Karpas-422 (cell line): ENCODE measurements at places on chromosomes 4 and X.

DNA sequence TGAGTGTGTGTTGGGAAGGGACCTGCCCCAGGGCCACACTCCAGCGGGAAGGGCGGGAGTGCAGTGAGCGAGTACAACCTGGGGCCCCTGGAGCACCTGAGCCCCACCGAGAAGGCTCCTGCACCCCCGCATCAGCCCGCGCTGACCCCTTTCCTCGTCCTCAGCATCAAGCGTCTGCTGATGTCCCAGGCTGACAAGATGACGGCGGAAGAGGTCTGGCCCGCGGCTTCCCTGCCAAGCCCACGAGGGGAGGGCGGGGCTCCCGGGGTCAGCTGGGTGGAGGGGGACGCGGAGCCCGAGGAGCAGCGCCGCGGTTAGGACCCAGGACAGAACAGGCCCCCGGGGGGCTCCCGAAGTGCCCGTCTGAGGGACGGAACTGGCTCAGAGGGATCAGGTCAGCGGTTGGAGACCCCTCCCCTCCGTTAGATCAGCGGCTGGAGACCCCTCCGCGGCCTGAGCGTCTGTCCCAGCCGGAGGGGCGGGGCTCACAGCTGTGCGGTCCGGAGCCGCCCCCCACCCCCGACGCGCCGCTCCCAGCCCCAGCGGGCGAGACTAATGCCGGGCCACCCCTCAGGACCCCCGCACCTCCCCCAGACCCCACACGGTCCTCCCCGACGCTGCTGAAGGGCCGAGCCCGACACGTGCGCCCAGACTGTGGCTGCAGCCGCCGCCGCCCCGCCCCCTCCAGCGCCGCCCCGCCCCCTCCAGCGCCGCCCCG, 6.7 kb downstream of the MYL5 start:
- peak; percentile 54 for DNase-seq

- DNase-seq: no peak
Measured at GRCh38 chr4:138579146-138579545, 337.0 kb upstream of the SLC7A11 start.

DNA sequence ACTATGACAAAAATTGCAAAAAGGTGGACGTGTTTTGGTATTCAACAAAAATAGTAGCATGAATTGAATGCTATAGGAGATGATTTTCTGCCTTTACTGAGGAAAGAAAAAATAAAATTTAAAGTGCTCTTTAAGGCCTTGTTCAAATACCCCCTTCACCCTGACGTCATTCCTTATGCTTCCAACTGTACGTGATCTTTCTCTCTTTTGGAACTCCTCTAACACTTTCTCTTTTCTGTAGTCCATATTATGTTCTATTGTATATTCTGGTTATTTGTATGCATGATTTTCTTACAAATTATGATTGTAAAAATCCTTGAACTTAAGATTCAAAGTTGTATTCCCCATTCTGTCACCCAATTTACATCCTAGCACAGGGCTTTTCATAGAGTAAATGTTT, 100.5 kb downstream of the POU4F2 start:
- no peak for DNase-seq

- no peak for DNase-seq
Measured at GRCh38 chr4:158811216-158811540, 42.4 kb downstream of the FNIP2 start.

- no peak for DNase-seq
Measured at GRCh38 chr4:41160012-41160789, 54.1 kb downstream of the APBB2 start.

GRCh38 chr4:41360214-41360920, 103.6 kb downstream of the UCHL1 start:
- no peak for DNase-seq

DNA sequence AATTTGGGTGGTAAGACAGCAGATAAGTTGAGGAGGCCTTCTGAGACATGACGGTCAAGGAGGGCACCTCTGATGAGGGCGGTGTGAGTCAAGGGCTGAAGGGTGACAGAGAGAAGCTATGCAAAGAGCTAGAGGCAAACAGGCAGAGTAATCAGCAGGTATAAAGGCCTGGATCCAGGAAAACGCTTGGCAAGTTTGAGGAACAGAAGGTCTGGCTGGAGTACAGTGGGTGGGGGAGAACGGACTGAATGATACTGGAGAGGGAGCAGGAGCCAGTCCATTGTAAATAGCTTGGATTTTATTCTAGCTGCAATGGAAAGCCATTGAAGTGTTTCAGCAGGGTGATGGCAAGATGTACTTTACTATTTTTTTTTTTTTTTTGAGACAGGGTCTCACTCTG, 39.3 kb downstream of the RAB33B start:
- DNase-seq: no peak

DNA sequence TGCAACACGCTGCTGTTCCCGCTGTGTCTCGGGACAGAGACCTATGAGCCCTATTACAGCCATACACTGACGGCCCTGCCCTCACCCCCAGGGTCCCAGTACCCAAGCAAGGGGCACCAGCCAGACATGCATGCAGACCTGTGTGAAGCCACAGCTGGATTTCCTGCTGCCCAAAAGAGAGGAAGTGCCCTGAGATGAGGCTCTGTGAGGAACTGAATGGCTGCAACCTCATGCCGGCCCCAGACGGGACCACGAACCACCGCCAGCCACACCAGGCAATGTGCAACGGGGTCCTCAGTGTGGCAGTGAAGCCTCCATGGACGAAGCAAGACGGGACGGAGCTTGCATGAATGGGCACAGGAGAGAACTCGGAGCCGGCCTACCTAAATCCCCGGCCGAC, 21.1 kb downstream of the CTBP1 start:
- DNase-seq: no peak

GRCh38 chr4:55258152-55258865, 87.7 kb upstream of the SRD5A3 start:
- DNase-seq: no peak

DNA sequence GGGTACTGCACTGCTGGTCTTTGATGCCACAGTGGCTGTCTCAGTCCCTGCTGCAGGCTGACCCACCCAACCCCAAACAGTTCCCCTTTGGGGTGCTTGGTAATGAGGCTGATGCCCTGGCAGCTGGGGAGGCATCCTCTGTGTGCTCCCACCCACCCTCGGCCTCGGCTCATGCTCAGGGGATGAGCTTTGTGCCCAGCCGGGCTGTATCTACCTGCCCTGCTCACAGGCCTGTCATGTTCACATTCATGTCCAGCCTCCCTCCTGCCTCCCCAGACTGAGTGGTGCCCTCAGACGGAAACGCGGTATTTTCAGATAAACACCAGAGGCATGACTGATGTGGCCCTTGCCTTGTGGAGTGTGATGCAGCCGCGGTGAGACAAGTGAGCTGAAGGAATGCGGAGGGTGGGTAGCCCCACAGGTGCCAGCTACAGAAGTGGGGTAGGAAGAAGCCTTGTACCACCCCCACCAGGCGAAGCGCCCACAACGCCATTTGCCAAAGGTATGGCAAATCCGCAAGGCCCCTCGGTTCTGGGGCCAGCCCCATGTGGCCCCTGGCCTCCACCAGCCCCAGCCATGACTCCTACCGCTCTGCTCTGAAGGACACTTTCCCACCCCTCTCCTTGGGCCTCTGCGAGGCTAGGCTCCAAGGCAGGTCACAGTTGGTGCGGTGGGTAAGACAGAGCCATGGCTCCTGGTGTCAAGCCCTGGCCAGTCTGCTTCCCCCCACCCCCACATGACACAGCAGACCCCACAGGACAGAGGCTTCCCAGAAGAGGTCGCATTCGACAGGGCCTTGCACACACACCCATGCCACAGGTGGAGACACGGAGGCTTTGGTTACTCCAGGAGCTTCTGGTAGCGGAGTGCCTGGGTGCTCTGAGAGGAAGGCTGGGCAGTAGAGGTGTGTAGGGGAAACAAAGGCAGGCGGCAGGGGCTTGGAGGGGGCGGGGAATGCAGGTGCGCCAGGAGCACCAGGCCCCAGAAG, 1.8 kb upstream of the RENBP start:
- no peak for DNase-seq

DNA sequence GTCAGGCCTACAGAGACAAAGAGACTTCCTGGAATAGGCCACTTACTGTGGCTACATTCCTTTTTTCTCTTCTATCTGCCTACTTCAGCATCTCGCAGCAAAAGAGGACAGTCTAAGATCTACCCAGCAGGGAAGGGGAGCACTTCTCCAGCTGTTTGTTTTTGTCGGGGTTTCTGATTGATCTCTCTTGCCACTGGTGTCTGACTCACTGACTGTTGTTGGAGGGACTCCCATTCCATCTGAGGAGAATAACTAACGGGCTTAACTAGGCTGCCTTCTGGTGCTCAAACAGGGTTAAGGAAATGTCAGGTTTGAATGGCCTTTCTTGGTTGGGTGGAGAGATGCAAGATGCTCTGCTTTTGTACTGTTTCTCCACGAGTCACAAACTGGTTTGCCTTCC, 100.2 kb upstream of the TMEM164 start:
- DNase-seq: no peak

GRCh38 chr4:189294574-189294973, 646.1 kb upstream of the FRG1 start:
- DNase-seq: no peak

GRCh38 chrX:119708936-119709335, 16.0 kb upstream of the SEPTIN6 start:
- no peak for DNase-seq

- DNase-seq: no peak
Measured at GRCh38 chr4:7206385-7206784, 14.0 kb downstream of the SORCS2 start.
